ENCODE measurements at places on chromosomes 2 and 18.

GRCh38 chr2:109210431-109211200 lies 81.6 kb downstream of the SH3RF3 start:
- no peak for DNase-seq

GRCh38 chr2:8547284-8548064 lies 134.4 kb upstream of the ID2 start:
- no peak for DNase-seq

GRCh38 chr2:65686928-65687521 lies 254.6 kb upstream of the SPRED2 start:
- DNase-seq, result no peak

- no peak for DNase-seq
Observed at GRCh38 chr2:141021611-141022010, 1109.2 kb downstream of the LRP1B start.

All from activated CD4-positive, alpha-beta T cell treated with anti-CD3 and anti-CD28 coated beads, Interleukin-10, Interleukin-2, amounts not matched to agents 100 ng/mL and 50 ng/mL, durations not matched to agents 16 hours and 8 hours (primary cell).